Stimulated activated CD4-positive, alpha-beta T cell treated with anti-CD3 and anti-CD28 coated beads, Interleukin-4, amount 100 ng/mL, for 48 hours (primary cell): ENCODE measurements at places on chromosomes 16 and 17.

DNA sequence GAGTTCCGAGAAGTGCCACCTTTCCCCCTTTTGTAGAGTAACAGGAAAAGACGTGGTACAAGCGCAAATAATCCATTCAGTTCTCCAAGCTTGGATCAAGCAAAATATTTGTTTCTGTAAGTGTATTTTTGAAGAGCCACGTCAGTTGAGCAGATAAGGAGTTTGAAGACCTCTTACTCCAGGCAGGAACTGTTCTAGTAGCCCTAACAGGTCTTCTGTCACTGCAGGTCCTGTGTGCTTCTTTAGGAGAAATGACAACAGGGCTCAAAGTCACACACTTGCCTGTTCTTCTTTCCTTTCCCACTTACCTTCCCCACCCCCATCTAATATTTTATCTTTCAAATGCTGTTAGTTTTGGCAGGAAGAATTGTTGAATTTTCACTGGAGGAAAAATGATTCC, 93.9 kb downstream of the CLEC16A start:
- no peak for DNase-seq

- peak; percentile 71 for DNase-seq
Measured at GRCh38 chr17:32876417-32877163, at the start of gene MYO1D. Gene MYO1D (minus strand): TSS chr17:32877124. CDS start chr17:32876872, 252 bp downstream.

GRCh38 chr17:70076831-70077230, 1.8 kb downstream of the KCNJ16 start:
- DNase-seq = no peak

- no peak for DNase-seq
Measured at GRCh38 chr16:85810742-85811115, 11.2 kb downstream of the COX4I1 start.

DNA sequence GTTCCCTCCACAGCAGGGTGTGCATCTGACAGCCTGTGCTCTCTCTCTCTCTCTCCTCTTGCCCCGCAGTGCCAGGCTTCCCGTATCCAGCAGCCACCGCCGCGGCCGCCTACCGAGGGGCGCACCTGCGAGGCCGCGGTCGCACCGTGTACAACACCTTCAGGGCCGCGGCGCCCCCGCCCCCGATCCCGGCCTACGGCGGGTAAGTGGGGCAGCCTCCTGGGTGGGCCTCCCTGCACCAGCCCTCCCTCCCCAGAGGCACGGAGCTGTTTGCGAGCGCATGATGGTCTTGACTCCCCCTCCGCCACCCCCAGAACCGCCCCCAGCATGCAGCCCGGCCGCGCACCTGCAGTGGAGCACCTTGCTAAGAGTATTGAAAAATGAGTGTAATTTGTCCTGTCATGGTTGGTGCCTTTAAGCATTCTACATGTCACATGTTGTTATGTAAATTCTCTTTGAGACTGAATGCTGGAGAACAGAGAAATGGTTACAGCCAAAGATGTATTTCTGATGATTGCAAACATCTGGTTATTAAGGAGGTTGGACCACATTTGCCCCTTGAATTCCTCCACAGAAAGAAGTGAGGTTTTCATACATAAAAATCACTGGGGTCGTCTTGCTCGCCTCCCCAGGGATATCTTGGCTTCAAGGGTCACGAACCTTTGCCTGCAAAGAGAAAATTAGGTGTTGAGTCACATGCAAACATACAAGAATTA, 321.3 kb downstream of the RBFOX1 start:
- DNase-seq = no peak

DNA sequence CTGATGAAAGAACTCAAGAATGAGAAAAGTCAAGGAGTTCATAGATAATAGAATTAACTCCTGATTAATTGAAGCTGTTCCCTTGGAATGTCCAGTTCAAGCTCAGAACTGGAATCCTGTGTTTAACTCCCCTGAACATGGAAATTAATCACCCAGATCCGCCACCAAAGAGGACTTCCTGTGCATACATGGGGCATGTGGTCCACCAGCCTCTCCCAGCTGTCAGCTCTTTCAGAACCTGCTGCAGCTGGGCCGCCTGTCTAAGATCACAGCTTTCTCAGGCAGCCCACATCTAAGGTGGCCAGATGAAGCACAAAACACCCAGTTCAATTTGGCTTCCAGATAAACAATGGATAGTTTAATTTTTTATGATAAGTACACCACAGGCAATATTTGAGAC, 203.7 kb upstream of the COX10 start:
- no peak for DNase-seq

DNA sequence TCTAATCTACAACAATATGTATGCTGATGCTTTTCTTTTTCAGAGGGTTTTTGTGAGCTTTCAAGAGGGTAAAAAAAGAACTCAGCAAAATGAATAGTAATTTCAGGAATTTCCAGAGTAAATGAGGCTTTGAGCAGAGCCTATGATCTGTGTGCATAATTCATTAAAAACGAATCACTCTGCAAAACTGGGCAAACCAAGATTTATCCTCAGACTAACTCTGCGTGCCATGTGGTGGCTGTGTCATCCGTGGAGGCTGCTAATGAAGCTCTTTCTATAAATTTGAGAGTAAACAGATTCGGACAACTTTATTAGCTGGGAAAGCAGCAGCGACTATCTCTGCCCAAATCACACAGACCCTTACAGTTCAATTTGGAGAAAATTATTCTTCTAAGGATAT, 83.8 kb downstream of the FOXL1 start:
- DNase-seq = no peak

DNA sequence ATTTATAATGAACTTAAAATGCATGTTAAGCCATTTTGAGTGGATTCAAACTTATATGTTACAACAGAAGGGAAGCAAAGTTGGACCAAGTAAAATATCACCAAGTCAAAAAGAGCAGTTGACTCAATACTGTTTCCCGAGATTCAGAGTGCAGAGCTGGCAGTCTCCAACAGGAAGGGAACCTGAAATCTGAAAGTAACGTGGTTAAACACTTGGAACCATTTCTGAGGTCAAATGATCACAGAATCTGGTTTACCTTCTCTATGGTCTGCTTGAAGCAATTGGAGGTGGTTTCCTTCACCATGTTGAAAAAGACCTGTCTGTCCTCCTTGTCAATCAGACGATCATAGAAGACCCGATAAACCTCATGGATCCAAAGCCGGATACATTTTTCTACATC, 86.5 kb downstream of the LYRM1 start:
- no peak for DNase-seq

DNA sequence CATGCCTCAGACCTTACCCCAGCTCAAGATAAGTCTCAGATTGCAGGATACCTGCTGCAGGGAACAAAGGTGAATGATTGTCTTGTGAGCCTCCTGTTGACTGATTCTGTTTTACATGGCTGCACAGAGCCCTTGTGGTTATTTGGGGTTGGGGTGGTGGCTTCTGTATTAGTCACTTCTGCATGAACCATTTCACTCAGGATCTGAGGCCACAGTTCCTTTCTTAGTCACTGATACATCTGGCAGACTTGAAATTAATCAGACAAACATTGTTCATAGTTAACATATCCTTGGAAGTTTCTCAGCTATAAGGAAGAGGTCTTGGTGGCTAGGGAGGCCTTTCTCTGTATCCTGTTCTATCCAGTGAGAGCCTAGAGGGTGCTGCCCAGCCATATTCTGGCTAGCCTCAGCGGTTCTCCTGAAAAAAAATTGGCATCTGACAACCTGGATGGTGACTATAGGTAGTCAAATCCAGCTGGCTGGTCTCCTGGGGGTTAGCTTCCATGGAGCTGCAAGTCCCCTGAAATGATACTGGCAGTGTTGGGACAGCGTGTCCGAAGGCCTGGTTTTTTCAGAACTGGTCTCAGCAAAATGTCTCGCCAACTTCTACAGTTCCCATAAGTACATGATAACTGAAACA, 8.4 kb upstream of the PLK1 start:
- peak; percentile 34 for DNase-seq

GRCh38 chr17:50620237-50620636, 14.4 kb upstream of the ABCC3 start:
- no peak for DNase-seq

- peak; percentile 52 for DNase-seq
Measured at GRCh38 chr16:88527186-88527936, 42.8 kb upstream of the ZC3H18 start.

- no peak for DNase-seq
Measured at GRCh38 chr17:80986046-80986445, 5.6 kb upstream of the CHMP6 start.

DNA sequence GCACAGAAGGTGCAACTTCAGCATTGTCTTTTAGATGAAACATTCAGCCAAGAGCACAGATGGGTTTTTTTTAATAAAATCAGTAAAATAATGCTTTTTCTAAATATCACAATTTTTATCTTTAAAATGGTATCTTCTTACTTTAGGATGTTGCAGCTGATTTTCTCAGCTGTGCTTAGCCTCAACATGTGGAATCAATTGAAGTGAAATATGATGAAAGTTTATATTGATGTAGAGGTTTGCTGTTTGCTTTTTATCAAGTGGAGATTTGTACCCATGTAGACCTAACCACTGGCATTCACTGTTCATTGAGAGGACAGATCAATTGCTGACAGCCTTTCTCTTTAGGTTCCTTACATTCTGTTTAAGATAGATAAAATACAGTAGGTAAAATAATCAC, 107.8 kb downstream of the CYB561 start:
- no peak for DNase-seq

DNA sequence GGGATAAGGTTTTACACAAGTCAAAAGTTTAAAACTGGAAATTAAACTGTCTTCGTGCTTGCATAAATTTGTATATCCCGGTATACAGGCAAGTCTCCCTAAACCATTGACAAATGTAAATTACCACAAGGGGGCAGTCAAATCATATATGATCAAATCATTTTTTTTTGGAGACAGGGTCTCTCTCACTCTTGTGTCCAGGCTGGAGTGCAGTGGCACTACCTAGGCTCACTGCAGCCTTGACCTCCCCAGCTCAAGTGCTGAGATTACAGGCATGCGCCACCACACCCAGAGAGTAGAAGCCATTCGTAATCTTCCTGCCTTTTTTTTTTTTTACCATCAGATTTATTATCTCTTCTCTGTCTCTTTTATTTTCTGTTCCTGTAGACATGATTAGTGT, 18.5 kb downstream of the TOP2A start:
- no peak for DNase-seq

GRCh38 chr17:77872199-77872598, 86.3 kb upstream of the TNRC6C start:
- DNase-seq = no peak
